Peyer's patch (tissue), 4 donors: ENCODE measurements at places on chromosomes 1 and 21.
A peak's percentile ranks its signal among the peaks of the same experiment; 100 is the strongest.

DNA sequence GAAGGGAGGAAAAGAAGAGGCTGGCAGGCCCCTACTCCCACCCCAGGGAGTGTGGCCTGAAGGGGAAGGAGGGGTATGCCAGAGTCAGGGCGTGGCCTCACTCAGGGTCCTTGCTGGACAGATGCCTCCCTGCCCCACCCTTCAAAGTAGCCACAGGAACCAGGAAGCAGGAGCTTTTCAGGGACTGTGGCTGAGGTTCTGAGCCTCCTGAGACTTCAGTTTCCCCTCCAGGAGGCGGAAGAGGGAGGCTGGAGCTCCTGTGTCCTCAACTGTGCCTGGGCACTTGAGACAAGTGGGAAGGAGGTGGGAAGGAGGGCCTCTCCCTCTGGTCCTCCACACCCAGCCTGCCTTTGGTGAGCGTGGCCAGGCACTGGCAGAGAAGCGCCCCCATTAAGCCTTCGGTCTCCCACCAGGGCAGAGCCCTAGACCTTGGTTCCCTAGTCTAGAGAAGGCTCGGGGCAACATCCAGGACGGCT, 5.3 kb downstream of the CELSR2 start:
- DNase-seq: no peak

GRCh38 chr1:7116001-7116400, 330.7 kb downstream of the CAMTA1 start:
- no peak for DNase-seq

GRCh38 chr1:2968471-2968881, 52.8 kb upstream of the ACTRT2 start:
- peak; percentile 49 for DNase-seq

DNA sequence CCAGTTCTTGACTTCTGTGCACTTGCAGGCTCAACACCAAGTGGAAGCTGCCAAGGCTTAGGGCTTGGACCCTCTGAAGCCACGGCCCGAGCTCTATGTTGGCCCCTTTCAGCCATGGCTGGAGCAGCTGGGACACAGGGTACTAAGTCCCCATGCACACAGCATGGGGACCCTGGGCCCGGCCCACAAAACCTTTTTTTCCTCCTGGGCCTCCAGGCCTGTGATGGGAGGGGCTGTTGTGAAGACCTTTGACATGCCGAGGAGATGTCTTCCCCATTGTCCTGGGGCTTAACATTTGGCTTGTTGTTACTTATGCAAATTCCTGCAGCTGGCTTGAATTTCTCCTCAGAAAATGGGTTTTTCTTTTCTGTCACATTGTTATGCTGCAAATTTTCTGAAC, 59.8 kb downstream of the DISC1 start:
- DNase-seq: no peak

GRCh38 chr1:94014635-94015488, 105.6 kb upstream of the GCLM start:
- no peak for DNase-seq
